ENCODE measurements at places on chromosomes 7 and 10.

GRCh38 chr7:121397822-121398221 is 1.7 kb upstream of the FAM3C start:
- DNase-seq = no peak

- no peak for DNase-seq
Measured at GRCh38 chr10:103666762-103667150, 173.3 kb downstream of the NEURL1 start.

DNA sequence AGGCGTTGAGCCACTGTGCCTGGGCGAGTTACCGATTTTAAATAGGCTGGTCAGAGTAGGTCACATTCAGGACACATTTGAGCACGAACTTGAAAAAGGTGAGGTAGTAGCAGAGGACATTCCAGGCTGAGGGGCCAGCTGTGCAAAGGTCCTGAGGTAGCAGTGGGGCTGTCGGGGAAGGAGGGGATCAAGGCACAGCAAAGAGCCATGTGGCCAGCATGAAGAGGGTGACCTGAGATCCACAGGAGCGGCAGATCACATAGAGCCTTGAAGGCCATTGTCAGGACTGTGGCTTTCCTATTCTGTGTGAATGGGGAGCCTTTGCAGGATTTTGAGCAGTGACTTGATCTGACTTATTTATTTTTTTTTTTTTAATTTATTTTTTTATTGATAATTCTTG is 6.5 kb downstream of the ZAN start:
- DNase-seq = no peak

- peak; percentile 91 for DNase-seq
Measured at GRCh38 chr7:1473864-1474512, 14.7 kb upstream of the MICALL2 start.

GRCh38 chr7:91411060-91411459 is 146.8 kb downstream of the FZD1 start:
- DNase-seq = no peak

GRCh38 chr7:29356631-29357030 is 162.1 kb downstream of the CHN2 start:
- no peak for DNase-seq

DNA sequence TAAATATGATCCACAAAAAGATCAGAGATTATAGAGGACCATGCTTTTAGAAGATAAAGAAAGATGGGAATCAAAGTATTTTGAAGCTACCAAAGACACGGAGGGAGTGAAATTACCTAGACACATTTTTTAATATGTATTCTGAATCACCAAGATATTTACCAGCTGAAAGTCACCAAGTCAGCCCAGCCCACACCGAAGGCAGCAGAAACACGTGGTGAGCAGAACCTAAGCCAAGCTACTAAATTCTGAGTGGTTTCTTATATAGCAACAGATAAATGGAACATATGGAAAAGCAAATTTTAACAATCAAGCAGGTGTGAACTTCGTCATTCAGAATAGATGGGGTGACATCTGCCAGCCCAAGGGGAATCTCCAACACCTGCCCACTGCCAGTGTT is 134.7 kb upstream of the AKR1E2 start:
- no peak for DNase-seq

DNA sequence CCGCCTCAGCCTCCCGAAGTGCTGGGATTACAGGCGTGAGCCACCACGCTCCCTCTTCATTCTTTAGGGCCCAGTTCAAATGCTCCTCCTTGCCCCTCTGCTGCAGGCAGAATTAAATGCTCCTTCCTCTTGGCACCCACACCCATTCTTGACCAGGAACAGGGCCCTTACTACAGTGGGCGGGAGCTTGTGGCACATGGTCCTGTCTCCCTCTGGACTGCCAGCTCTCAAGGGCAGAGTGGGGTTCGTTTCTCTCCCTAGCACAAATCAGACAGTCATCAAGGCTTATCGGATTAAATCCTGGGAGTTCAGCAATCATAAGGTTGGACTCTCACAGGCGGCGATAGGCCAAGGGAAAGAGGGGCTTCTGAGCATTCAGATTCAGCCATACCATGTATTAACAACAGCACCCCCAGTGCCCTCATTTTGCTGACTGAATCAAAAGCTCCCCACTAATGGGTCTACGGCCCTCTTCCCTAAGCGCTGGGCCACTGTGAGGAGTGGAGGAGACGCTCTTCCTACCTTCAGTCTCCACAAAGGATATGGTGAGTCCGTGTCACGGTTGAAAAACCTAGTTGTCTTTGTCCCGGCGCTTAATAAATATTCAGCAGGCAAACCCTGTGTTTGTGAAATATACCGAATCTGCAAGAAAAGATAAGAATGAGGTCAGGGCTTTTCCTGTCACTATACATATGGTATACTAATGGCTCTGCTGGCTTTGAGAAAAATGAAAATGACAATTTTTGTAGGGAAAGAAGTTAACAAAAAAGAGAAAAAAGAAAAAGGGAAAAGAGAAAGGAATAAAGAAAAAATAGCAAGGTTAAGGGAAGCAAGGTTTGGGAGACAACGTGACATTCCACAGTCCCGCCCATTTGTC is 107.4 kb downstream of the CLEC2L start:
- DNase-seq = peak; percentile 73

GRCh38 chr7:43112941-43113621 is 634 bp downstream of the HECW1 start:
- DNase-seq = peak; percentile 70

DNA sequence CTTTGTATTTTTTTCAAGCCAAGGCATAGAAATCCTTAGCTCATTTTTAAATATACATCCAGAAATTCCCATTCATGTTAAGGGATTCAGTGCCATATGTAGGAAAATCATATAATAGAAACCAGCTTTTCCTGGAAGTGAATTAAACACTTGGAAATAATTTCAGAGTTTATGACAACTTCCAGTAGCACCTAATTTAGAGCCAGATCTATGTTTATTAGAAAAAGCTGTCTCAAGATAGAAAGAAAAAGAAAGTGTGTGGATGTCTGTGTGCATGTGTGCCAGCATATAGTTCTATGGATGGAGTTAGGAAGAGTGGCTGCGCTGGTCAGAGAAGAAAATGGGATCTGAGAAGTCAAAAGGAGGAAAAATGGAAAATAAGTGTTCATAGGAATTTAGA is 225.7 kb downstream of the DGKB start:
- no peak for DNase-seq

DNA sequence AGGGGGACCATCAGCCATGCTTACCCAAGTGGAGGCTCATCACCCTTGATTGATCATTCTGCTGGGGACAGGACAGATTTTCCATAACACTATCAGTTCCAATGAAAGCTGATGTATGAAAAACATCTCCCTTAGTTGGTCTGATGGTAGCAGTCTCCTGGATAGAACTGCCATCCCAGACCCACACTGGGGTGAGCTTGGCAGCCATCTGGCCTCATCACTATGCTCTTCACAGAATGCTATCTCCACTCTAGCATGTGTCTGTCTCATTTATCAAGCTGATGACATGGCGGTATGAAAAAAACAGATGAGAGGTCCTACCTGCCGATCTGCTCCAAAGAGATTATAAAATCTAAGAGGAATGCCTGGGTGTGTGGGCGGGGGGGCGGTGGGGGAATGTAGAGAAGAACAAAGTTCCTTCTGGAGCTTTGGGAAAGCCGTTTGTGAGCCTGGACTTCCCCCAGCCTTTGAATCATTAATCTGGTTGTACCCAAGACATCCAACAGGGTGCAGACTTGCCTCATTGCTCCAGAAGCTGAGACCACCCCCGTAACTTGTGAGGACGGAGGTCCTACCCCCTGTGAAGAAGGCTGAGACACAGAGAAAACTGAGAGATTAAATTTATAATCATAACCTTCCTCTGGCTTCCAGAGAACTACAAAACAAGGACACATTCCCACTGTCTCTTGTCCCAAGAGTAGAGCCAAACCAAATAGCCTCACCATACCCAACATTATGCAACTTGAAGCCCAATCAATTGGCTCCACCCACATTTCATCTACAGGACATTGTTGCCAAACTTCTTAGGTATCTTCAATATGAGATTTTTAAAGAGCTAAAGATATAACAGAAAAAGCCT is 340.8 kb downstream of the KCNMA1 start:
- DNase-seq = peak; percentile 68

DNA sequence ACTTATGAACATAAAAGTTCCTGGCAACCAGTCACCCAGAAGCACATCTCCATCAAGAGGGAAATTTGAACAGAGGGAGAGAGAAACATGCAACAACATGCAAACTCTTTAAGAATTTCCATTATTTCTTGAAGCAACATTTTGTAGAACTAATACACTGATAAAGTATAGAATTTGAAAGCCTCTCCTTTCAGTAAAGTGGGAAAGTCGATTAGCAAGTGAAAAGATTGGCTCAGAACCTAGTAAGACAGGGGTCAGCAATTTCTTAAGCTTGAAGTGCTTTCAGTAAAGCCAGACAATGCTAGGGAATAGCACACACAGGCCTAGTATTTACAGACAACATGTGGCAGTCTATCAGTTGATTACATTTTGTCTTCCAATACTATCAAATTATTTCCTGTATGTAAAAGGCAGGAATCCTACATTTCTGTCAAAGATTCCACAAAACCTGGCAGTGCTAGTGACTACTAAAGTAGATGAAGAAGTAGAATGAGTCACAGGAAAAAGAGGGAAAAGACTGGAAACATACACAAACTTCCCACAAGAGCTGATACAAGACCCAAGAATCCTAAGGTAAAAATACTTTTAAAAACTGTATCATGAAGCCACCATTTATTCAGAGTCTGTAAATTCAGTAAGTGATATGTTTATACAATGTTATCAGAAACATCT is 25.2 kb downstream of the DNAJC1 start:
- DNase-seq = no peak

GRCh38 chr10:80491251-80492102 is 37.4 kb downstream of the TSPAN14 start:
- DNase-seq = no peak

DNA sequence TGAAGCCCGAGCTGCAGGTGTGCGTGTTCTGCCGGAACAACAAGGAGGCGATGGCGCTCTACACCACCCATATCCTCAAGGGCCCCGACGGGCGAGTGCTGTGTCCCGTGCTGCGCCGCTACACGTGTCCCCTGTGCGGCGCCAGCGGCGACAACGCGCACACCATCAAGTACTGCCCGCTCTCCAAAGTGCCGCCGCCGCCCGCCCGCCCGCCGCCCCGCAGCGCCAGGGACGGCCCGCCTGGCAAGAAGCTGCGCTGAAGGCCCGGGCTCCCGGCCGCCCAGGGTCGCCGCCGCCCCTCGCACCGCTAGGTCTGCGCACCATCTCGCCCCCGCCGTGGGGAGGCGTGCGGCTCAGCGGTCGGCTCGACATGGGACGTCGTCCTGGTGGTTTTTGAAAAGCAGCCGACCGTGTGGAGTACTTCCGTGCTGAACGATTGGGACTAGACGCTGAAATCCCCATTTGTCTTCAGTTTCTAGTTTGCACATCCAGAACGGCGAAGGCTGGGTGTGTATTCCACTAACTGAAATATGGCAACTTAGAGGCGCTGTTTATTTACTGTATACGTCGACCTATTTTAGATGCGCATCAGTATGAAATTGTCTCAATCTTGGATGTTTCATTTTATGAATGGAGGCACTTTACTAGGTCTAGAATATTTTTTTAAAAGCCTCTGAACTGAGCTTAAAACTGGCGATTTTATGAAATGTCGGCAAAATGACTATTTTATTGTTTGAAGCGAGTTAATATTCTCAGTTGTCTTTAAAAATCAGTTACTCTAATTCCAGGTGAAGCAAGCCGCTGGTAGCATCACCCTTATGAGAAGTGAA is 1.1 kb downstream of the NANOS1 start:
- peak; percentile 81 for DNase-seq

DNA sequence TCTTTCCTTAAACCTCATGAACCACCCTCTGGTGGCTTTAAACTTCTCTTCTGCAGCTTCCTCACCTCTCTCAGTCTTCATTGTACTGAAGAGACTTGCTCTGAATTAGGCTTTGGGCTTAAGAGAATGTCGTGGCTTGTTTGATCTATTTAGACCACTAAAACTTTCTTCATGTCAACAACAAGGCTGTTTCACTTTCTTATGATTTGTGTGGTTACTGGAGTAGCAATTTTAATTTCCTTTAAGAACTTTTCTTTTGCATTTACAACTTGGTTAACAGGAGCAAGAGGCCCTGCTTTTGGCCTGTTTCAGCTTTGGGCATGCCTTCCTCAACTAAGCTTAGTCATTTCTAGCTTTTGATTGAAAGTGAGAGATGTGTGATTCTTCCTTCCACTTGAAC is 38.1 kb upstream of the CDHR3 start:
- DNase-seq = no peak

- DNase-seq = no peak
Measured at GRCh38 chr10:69969977-69970376, 82.7 kb upstream of the MACROH2A2 start.

DNA sequence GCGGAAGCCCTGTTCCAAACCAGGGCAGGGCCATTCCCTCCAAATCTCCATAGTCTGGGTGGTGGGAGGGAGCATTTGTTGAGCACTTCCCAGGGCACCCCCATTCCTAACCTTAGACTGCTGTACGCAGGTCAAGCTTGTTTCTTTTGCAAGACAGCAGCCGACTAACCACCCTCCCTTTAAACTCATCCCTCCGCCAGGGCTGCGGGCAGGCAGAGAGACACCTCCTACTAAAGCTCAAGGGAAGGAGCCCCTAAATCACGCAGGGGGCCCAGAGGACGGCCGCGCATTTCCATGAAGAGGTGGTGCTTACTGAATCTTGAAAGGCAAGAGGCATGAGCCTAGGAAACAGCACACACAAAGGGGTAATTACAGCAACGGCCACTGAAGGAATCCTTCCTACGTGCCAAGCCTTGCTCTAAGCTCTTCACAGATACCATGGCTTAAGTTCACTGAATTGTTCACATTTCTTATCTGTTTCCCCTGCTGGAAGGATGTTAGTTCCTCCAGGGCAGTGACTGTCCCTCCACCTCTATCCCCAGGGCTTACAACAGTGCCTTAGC is 90.0 kb downstream of the PROSER2 start:
- no peak for DNase-seq

DNA sequence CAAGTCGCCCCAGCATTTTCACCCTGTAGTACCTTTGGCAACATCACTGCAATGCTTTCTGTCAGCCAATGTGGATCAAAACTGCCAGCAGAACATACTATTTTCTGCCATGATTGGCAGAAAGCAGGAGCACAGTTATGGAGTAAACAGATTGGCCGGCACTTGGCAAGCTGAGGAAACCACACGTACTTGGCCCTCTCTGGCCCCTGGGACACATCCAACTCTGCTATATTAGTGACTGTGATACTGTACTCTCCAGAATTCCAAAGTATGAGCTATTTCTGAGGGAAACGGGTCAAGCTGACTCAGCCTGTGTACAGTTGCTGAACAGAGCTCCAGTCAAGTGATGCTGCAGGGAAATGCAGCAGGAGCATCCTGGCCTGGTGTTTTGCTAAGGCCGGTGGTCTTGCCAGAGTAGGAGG is 39.8 kb upstream of the LANCL2 start:
- DNase-seq = no peak
